Mammary epithelial cell (primary cell): ENCODE measurements at places on chromosomes 7 and 10. TPM values are rescaled to one million over a fixed set of nuclear protein-coding genes. Genes with fewer than 3 reads are reported as not detected.

FLNC gene
- total RNA-seq = 1.8 TPM

COL26A1 gene
- total RNA-seq = not detected

PPP3CB gene
- 21.2 TPM for total RNA-seq

RNF32 gene
- 0.96 and 2.1 TPM in 2 replicates for total RNA-seq

CACNB2 gene
- total RNA-seq = not detected in 2 replicates

RNF148 gene
- total RNA-seq = 0.50 TPM

VWA2 gene
- total RNA-seq = 0.14 and 0.35 TPM in 2 replicates

MYH16 gene
- 1.7 and 3.4 TPM in 2 replicates for total RNA-seq

NEUROG3 gene
- total RNA-seq = not detected in 2 replicates

NPC1L1 gene
- total RNA-seq = not detected in 2 replicates

LIPF gene
- total RNA-seq = not detected in 2 replicates

IFRD1 gene
- 74.2 TPM for total RNA-seq

CPVL gene
- total RNA-seq = not detected in 2 replicates

PLPP4 gene
- total RNA-seq = 10.3 TPM

RSPH10B gene
- not detected for total RNA-seq

CFAP58 gene
- 1.0 and 1.6 TPM in 2 replicates for total RNA-seq

ECHS1 gene
- total RNA-seq = 66.1 and 72.0 TPM in 2 replicates

COL13A1 gene
- total RNA-seq = 1.3 TPM

SPDYE18 gene
- total RNA-seq = not detected in 2 replicates

SLC16A12 gene
- total RNA-seq = 0.07 TPM in 1 of 2 replicates, not detected in the other

PAPSS2 gene
- 3.8 TPM for total RNA-seq

UTF1 gene
- total RNA-seq = not detected

FOXI2 gene
- total RNA-seq = not detected

CUZD1 gene
- 1.2 and 1.3 TPM in 2 replicates for total RNA-seq

TSPAN12 gene
- total RNA-seq = 0.29 and 1.2 TPM in 2 replicates

WIPF3 gene
- total RNA-seq = not detected in 2 replicates

PITX3 gene
- total RNA-seq = not detected

NMT2 gene
- total RNA-seq = 15.3 TPM

SPACDR gene
- total RNA-seq = not detected

ZNF438 gene
- total RNA-seq = 3.2 and 3.4 TPM in 2 replicates

GRID2IP gene
- total RNA-seq = not detected

PON1 gene
- total RNA-seq = not detected

MSMB gene
- not detected in 2 replicates for total RNA-seq

TFPI2 gene
- 360 and 608 TPM in 2 replicates for total RNA-seq

AKR1C3 gene
- total RNA-seq = 50.7 TPM

MCMBP gene
- total RNA-seq = 51.5 and 65.0 TPM in 2 replicates

CPA2 gene
- 0.17 TPM for total RNA-seq

STOX1 gene
- 0.07 TPM in 1 of 2 replicates, not detected in the other for total RNA-seq

DNA2 gene
- 6.1 and 10.3 TPM in 2 replicates for total RNA-seq
